H1 (cell line): ENCODE measurements at places on chromosomes 4 and X.

GRCh38 chrX:118545510-118545909 lies 49.9 kb downstream of the DOCK11 start:
- DNase-seq = no peak

GRCh38 chr4:164924670-164925238 lies 47.8 kb downstream of the APELA start:
- no peak for DNase-seq

DNA sequence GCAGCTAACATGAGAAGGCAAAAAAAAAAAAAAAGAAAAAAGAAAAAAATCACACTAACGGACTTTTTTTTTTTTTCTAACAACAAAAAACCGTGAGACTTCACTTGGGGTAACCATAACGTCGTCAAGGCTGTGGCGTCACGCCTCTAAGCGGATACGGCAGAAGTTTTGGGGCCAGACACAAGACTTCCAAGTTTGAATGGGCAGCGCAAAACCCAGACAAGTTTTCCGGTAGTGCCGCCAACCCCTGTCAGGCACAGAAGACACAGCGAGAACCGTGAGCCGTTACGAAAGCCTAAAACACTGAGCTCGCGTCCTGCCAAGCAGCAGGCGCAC lies 556 bp upstream of the SMARCA5 start:
- peak; percentile 92 for DNase-seq

- no peak for DNase-seq
Observed at GRCh38 chrX:9351126-9351525, 113.7 kb upstream of the TBL1X start.

DNA sequence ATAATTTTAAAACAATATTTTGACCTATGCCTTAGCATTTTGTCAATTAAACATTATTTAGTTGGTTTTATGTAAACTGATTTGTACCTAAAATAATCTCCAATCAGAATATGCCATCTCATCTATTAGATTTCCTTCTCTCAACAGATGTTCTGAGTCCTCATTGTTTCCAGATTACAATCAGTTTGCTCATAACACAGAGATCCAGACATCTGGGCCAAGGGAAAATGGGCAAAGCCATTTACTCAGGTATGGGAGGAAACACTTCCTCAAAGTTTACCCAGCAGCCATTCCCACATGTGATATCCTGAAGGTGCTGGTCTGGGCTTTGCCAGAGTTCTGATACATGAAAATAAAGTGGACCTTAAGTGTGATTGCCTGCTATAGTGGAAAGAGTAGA lies 217.9 kb upstream of the GPC4 start:
- DNase-seq = no peak

DNA sequence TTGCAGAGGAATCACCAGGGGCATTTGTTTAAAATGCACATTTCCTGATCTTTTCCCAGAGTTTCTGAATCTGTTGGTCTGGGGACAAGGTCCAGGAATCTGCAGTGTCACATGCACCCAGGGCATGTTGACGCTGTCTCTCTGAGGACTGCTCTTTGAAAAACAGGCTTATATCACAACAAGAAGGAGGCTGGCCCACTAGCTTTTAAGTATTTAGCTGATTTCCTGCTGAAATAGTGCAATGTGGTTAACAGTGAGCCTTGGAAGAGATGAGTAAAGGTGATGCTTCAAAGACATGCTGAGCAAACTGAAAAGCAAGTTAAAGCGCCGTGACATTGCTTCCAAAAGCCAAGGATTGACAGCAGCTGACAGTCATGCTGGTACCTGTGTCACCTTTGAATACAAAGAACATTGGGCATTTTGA lies 18.6 kb upstream of the SEPSECS start:
- DNase-seq = no peak

DNA sequence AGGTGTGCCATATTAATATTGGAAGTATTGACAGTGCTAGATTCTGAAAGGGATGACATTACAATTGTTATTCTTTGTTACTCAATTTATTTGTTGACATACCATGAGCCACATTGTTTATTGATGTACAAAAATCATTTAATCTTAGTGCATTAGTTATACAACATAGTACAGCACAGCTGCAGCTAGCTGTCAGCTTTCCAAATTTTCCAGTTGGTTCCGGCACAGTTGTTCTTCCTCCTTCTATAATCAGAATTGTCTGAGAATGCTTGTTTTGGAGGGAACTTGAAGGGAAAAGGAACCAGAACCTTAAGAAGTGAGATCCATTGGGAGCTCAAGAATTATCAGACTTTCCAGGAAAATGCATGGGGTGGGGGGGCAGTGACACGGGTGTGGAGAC lies 281.4 kb downstream of the ZIC3 start:
- no peak for DNase-seq

DNA sequence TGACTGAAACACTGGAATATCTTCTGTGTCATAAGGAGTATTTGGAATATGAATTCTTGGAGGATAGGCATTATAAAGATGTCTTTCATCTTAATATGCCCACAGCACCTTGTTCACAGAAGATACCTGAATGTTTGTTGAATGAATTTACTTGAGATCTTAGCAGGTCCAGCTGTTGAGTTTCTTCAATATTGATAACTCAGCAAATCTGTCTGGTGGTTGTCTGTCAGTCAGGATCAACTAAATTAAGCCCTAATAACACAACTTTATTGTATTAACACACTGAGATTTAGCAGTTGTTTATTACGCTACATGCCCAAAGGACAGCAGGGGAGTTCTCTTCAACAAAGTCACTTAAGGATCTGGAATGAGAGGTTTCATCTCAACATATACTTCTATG lies 106.5 kb downstream of the CNOT6L start:
- DNase-seq = no peak

DNA sequence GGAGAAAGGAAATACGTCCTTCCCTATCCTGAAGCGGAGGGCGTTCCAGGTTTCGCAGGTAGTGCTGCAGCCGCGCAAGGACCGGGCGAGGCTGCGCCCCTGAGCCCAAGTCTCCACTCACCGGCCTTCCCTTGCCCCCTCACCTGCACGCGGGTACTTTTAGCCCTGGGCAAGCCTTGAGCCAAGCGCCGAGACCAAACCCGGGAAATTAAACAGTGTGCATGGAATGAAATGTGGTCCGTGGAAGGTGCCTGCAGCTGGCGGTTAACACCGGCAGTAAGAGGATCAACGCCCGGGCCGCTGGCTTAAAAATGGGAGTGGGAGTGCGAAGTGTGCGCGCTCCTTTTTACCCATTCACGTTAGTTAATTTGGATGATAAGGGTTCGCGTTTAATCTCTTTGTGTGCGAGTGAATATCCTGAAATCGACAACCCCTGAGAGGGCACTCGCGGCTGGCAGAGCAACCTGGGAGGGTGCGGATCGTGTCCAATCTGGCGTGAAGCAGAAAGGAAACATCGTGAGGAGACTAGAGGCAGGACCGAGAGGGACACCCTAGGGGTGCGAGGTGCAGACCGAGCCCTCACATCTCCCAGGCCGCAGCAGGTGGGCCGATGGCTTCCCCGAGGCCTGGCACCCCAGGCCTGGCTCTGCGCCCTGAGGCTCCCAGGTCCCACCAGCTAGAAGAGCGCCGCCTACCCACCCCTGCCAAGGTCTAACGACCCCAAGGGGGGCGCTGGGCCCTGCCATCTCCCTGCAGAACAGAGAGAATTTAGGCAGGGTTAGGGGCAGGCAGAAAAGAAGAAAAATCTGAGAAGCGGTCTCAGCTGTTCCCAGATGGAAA lies 2.0 kb upstream of the HELT start:
- DNase-seq = peak; percentile 66
